IMR-90 (cell line): ENCODE measurements at places on chromosomes 5 and 9. TPM values are rescaled to one million over a fixed set of nuclear protein-coding genes. Genes with fewer than 3 reads are reported as not detected.

DNA sequence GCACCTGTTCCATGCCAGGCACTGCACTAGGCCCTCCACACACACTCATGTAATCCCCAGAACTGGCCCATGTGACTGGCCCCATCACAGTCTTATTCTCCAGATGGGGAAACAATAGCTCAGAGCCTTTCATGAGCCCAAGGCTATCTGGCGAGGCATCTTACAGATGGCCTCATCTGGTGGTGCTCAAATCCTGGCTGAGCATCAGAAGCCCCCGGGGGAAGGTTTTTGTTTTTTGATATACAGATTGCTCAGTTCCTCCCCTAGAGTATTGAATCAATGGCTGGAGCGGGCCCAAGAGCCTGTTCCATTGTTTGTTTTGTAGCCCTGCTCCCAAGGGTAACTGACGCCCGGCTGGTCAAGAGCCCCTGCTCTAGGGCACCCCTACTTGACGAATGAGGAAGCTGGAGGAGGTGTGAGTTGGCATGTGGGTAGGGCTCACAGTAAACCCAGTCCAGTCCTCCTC, 145.3 kb upstream of the RAPGEF1 start:
- peaks cover 17% of the 10 kb centered on the region for H3K4me1 ChIP-seq
- no peak for DNase-seq
- H3K27ac ChIP-seq, result no peak overlapping the region
- H3K4me3 ChIP-seq, result no peak overlapping the region
- no peaks in the 10 kb centered on the region for H3K27me3 ChIP-seq

GRCh38 chr5:74948031-74948546, 81.9 kb upstream of the FAM169A start:
- H3K4me1 ChIP-seq, result peaks cover 22% of the 10 kb centered on the region
- peak; percentile 72 for DNase-seq
- no peak overlapping the region for H3K4me3 ChIP-seq
- no peaks in the 10 kb centered on the region for H3K27me3 ChIP-seq
- H3K36me3 ChIP-seq, result no peaks in the 10 kb centered on the region

- H3K36me3 ChIP-seq, result no peaks in the 10 kb centered on the region
- no peaks in the 10 kb centered on the region for H3K27me3 ChIP-seq
- H3K4me3 ChIP-seq, result no peak overlapping the region
- H3K4me1 ChIP-seq, result no peaks in the 10 kb centered on the region
These were observed 242.1 kb downstream of the ZNF608 start for GRCh38 chr5:124504081-124504916.

Gene TERT
- not detected in 2 replicates for total RNA-seq
